Cardiac septum (tissue), 1 donor: ENCODE measurements at places on chromosomes 7 and 10.

DNA sequence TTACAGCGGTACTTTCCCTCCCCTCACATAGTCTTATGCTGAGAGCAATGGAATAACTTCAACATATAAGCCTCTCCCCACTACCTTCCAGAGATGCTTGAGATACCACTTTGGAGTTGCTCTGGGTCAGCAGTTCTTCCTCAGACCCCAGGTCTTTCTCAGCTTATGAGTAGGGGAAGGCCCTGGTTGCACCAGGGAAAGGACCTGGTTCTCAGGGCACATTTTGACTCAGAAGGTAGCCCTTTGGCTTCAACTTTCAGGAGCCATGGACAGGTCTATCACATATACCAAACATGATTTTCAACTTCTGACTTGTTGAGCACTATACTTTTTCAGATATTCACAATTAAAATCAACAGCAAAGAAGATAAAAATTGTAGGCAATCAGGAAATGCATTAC, 11.5 kb upstream of the FIGNL1 start:
- no peak for DNase-seq

DNA sequence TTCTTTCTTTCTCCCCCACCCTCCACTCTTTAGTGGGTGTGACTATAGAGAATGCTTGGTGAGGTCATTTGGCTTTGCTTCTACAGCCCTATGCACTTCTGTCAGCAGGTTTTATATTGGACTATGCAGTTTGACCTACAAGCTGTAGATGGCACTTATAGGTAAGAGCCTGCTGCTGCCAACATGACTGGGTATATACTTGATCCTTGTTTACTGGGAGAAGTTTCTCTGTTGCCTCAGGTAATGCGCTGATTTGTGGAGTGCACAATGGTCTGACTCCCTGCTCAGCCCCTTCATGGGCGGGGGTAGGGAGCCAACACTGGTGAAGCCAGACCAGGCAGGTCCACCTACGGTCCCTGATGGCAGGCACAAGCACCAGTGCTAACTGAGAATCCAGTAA, 33.7 kb upstream of the C7orf33 start:
- no peak for DNase-seq

GRCh38 chr10:125027871-125028869, 86.2 kb downstream of the ZRANB1 start:
- no peak for DNase-seq

GRCh38 chr7:87083865-87084519, 24.5 kb upstream of the ELAPOR2 start:
- DNase-seq = no peak

- DNase-seq = no peak
These were observed 4.4 kb downstream of the IFIT3 start for GRCh38 chr10:89332123-89332633.

GRCh38 chr7:135650831-135651573, 11.3 kb upstream of the STMP1 start:
- DNase-seq = no peak

DNA sequence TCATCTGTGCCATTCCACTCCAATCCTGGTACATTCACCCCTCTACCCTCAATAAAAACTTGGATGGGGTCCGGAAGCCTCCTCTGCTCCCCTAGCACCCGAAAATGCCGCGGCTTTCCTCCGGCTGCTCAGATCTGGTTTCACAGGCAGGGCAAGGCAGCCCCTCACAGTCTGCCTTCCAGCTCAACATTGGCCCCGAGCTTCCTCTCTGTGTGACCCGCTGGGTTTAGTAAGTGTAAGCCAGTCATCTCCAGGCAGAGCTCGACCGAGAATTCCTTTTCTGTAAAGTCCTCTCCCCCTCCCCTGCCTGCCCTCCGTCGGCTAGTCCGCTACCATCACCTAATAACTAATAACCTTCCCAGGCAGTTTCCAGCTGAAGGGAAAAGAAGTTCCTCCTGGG, 3.4 kb downstream of the INHBA start:
- DNase-seq = no peak

DNA sequence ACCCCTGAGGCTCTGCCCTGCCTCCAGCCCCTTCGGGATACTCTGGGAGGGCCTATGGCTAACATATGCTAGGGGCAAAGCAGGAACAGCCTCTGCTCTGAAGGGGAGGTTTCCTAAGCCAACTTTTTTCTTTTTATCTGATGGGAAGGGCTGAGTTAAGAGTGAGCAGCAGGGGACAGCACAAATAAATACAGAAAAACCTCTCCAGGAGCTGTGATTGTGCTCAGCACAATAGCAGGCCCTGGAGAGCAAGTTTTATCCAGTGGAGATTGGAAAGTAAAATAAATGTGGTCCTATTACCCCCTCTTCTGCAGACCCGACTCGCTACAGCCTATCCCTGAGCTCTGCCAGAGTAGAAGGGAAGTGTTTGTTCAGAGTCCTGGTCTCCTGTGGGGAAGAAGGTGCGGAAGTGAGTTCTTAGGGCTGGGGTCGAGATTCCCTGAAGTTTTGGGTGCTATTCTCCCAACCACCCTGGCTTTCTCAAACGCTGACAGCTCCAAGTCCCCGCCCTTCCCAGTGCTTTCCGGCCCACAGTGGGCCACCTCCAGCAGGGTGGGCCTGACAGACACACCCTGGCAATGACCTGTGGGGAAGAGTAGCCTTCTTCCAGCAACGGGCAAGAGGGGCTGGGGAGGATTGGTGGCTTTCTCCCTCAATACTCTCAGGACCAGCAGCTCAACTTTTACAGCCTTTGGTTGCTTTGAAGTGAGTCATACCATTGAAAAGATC, 23.0 kb upstream of the AFAP1L2 start:
- DNase-seq = no peak

GRCh38 chr10:50679149-50679548, 55.4 kb upstream of the SGMS1 start:
- DNase-seq = no peak

DNA sequence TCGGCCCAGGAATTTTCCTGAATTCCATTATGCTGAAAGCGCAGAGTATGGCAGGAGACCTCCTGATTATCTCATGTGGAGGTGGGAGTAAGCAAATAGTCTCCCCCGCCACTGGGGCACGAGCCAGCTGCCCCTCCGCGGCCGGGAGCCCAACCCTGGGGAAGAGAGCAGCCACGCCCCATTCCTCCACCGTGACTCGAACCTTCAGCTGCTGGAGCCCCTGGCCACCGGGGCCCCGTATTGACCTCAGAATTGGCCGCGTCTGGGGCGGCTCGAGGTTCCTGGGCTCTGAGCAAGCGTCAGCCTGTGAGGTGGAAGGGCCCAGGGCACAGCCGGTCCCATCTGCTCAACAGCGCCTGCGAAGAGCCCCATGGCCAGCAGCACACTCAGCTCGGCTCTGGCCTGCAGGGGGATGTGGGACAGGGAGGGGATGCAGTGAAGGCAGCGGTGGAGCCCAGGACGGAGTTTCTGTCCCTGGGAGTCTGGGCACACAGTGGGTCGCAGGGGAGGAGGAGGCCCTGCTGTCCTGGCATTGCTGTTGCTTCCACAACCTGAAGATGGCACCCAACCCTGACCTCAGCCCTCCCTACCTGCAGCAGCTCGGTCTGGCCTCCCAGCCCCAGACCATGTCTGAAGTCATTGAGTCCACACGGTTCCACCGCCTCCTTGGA, 97.8 kb downstream of the CHST15 start:
- peak; percentile 87 for DNase-seq

- DNase-seq = no peak
These were observed 80.2 kb downstream of the PRTFDC1 start for GRCh38 chr10:24872049-24872789.

DNA sequence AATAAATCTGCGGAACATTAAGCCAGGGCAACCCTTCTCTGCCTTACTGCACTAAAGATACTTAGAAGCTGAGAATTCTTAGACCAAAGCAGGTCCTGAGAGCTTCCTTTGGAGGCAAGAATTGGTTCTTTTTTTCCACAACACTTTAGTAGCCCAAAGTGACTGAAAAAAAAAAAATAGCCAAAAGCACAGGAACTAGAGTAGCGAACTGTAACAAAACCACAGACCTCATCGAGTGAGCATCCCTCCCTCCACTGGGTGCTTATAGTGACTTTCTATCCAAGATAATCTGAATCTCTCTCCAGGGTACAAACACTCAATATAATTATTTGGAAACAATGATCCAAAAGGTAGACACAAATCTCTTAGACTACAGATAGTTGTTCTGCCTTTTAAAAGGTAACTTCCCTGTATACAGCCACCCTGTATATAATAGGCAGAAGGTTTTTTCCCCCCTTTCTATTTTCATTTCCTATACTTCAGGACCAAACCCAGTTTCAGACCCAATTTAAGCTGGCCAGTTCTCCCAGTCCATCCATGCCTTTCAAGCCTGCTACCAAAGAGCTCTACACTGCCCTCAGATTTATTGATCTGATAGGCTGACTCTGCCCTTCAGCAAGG, 31.6 kb upstream of the KCNIP2 start:
- DNase-seq = no peak

DNA sequence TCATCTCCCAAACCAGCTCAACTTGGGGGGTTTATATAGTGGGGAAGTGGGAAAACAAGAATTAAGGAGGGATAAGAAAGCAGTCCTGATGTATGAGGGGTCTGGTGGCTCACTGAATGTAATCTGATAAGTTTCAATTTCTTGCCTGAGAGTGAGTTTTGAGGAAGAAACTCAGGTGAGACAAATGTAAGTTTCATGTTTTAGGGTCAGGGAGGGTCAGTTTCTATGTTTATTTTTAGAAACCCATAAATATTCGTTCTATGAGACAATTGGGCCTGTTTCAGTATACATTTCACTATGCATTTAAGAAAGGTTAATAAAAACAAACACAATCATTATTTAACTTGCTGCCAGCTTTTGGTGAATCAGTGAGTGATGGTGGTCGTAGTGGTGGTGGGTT, 128.0 kb upstream of the MBL2 start:
- DNase-seq = no peak

GRCh38 chr7:17802056-17802455, 138.2 kb downstream of the SNX13 start:
- no peak for DNase-seq

GRCh38 chr7:48251766-48252165, 80.5 kb downstream of the ABCA13 start:
- no peak for DNase-seq

DNA sequence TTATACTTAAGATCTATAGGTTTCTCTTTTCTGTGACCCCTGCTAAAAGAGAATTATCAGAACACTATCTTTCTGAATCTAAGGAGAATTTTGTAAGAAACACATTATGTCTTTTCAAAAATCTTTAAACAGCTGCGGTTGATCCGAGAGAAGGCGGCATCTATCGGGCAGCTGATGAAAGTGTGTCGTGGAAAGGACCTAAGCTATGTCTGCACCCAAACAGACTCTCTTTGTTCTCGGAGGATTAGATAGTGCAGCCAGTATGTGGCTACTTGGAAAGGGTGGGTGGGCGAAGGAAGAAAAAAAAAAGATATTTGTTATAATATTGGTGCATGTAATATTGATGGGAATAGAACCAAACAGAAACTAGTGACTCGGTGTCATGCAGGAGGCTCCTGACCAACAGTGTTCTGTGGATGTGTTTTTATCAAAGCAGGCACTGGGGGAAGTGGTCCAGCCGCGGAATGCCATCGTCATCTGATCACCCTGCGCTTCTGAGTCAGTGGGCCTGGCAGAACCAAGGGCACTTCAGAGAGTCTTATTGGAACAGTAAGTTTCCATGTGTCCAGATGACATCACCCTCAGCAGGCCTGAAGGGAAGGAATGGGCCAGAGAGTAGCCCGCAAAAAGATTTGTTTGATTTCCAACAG, 509.7 kb upstream of the AKR1E2 start:
- peak; percentile 75 for DNase-seq

DNA sequence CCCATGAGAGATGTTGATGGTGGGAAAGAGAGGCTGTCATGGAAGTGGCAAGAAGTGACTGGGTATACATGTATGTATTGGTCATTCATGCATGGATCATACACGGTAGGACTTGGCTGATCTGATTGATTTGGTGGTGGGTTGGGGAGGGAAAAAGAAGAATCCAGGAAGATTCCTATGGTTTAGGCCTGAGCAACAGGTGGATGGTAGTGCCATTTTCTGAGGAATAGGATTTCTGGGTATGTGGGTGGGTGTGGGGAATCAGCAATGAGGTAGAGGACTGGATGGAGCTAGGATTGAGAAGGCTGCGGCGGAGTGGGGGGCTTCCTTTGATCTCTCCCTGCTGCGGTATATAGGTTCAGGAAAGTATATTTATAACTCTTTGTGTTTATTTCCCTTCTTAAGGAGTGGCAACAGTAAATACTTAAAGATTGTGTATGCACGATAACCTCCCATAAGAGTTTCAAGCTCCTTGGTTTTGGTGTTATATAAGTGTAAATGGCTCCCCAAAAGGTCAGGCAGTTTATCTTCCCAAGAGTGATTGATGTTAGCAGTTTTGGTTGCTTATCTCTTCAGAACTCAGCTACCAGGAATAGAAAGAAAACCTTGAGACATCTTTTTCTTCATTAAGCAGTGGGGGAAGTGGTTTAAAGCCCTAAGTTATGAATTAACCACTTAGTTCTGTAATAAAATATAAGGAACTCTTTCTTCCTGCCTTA, 100.1 kb downstream of the LSMEM1 start:
- no peak for DNase-seq

- DNase-seq = no peak
These were observed 72.7 kb downstream of the TMEM130 start for GRCh38 chr7:98797150-98797549.

DNA sequence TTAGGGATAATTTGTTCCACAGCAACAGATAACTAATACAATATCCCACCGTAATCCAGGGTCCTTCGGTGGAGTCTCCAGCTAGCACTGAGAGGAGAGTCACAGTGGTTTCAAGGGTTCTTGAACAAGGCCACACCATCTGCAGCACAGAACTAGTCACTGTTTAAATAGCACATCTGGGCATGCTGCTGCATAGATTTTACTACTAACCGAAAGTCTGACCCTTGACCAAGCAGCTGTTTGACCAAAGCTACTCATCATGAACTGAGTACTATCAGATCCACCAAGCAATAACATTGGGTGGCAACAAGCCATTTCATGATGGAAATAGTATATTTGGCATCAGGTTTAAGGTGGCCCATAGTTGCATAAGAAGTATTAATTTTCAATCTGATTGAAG, 53.2 kb downstream of the ANKMY2 start:
- DNase-seq = no peak

- no peak for DNase-seq
These were observed 43.0 kb upstream of the WIPF3 start for GRCh38 chr7:29763266-29763665.

- DNase-seq = no peak
These were observed 207.6 kb upstream of the KLF14 start for GRCh38 chr7:130941322-130942210.

DNA sequence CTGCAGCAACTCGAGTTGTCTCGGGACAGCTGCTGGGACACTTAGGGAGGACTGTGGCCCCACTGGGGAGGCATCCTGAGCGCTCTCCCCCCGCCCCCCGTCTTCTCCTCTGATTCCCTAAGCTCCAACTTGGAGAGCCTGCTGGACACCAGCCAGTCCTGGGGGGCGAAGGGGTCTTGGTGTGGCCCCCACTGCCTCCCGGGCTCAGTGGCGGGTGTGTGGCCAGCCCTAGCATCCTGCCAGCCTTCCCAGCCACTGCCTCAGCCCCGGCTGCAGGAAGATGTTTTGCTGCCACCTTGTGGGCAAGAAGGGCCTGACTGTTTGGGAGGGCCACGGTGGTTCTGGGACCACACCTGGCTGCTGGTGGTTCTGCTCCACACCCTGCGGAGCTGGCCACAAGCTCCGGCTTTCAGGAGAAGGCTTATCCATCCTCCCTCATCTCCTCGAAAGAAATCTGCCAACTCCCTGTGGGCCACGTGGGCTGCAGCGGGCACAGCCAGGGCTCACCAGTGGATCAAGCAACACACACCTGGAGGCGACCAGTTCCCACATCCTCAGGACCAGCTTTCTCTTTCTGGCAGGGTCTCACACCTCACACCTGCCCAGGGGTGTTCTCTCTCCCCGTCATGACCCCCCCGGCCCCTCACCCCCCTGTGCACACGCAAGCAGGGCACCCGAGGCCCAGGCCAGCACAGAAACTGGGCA, 24.8 kb downstream of the AGAP3 start:
- peak; percentile 89 for DNase-seq

GRCh38 chr7:33806298-33807154, 98.8 kb upstream of the BMPER start:
- no peak for DNase-seq
